Gastroesophageal sphincter (tissue), 4 donors: ENCODE measurements at places on chromosomes 11 and 22. TPM values are rescaled to one million over a fixed set of nuclear protein-coding genes. Genes with fewer than 3 reads are reported as not detected.

Gene ANO3
- total RNA-seq, result not detected

Gene CATSPER1
- 0.12 TPM for total RNA-seq

Gene KIRREL3
- total RNA-seq, result 1.3 TPM

Gene PATE4
- total RNA-seq, result not detected

Gene ACRV1
- total RNA-seq, result not detected

Gene OR51B4
- not detected for total RNA-seq

Gene APOL4
- total RNA-seq, result 1.1 TPM

Gene OR51E1
- 0.62 TPM for total RNA-seq

Gene SLC6A5
- not detected for total RNA-seq

Gene BANF1
- total RNA-seq, result 61.2 TPM

Gene WBP2NL
- total RNA-seq, result 0.22 TPM

Gene TRPM5
- not detected for total RNA-seq

Gene OR56A1
- total RNA-seq, result 0.23 TPM

Gene ANO1
- 36.4 TPM for total RNA-seq

Gene CRYBA4
- not detected for total RNA-seq

Gene IRAG1
- 282 TPM for total RNA-seq

Gene NTM
- 11.8 TPM for total RNA-seq

Gene TPBGL
- total RNA-seq, result 0.13 TPM

Gene KIAA0930
- total RNA-seq, result 54.2 TPM

Gene SYT9
- 0.47 TPM for total RNA-seq

Gene KRTAP5-10
- not detected for total RNA-seq

Gene MS4A1
- 0.40 TPM for total RNA-seq

Gene OR51B2
- 0.67 TPM for total RNA-seq

Gene TTC36
- 2.1 TPM for total RNA-seq

Gene POU2AF2
- 0.59 TPM for total RNA-seq

Gene ANKRD13D
- total RNA-seq, result 61.6 TPM

Gene SPDYC
- not detected for total RNA-seq

Gene VPREB3
- 1.9 TPM for total RNA-seq

Gene ANKRD42
- 13.2 TPM for total RNA-seq

Gene CCDC188
- total RNA-seq, result not detected

Gene RCN1
- 51.9 TPM for total RNA-seq

Gene MYEOV
- total RNA-seq, result not detected

Gene SLC7A4
- 0.27 TPM for total RNA-seq

Gene ZP1
- total RNA-seq, result not detected

Gene OR4D5
- total RNA-seq, result not detected

Gene FAM111B
- total RNA-seq, result 1.4 TPM

Gene ARRB1
- 72.3 TPM for total RNA-seq

Gene MMP10
- not detected for total RNA-seq

Gene LYVE1
- total RNA-seq, result 33.2 TPM

Gene GRAMD1B
- 3.4 TPM for total RNA-seq

Gene KDM4D
- total RNA-seq, result 0.78 TPM

Gene PRMT3
- 9.9 TPM for total RNA-seq

Gene MUC15
- total RNA-seq, result not detected

Gene UPK3A
- total RNA-seq, result not detected

Gene OR52W1
- not detected for total RNA-seq

Gene PLAAT2
- not detected for total RNA-seq

Gene YPEL1
- total RNA-seq, result 23.1 TPM

Gene CDKN1C
- 87.0 TPM for total RNA-seq

Gene CELSR1
- 1.7 TPM for total RNA-seq

Gene RFPL1
- total RNA-seq, result not detected

Gene OR5D16
- not detected for total RNA-seq

Gene GVQW3
- total RNA-seq, result 0.81 TPM

Gene TYR
- not detected for total RNA-seq

Gene SERHL2
- total RNA-seq, result 0.94 TPM

Gene ZNF214
- 3.0 TPM for total RNA-seq

Gene XNDC1N
- total RNA-seq, result 5.5 TPM

Gene FAM181B
- 1.2 TPM for total RNA-seq

Gene PHOX2A
- total RNA-seq, result 3.2 TPM

Gene AHNAK
- 1,631 TPM for total RNA-seq
